Fibroblast of skin of scalp (primary cell): ENCODE measurements at places on chromosomes 7 and 10.

GRCh38 chr10:110443239-110444003 lies 54.3 kb upstream of the DUSP5 start:
- no peak for DNase-seq

DNA sequence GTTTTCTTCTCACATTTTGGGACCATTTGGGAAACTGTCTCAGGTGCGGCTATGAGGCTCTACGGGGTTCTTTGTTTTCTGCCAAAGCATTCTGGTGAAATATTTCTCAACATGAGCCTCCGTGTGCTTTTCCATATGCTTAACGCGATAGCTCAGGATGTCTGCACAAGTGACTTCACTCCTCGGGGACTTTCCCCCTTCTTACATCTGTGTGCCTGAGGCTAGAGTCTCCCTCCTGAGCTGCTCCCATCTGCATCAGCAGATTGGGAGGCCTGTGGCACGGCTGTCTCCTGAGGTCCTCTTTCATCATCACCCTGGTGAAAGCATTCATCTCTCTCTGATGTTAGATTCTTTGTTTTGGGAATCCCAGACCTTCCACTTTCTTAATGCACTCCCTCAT lies 1190.9 kb downstream of the TYW1 start:
- DNase-seq: no peak

- DNase-seq: no peak
Observed at GRCh38 chr7:116998567-116999175, 45.4 kb downstream of the ST7 start.

GRCh38 chr10:103546401-103546800 lies 52.9 kb downstream of the NEURL1 start:
- DNase-seq: no peak

GRCh38 chr10:42933448-42934340 lies 143.2 kb upstream of the RET start:
- no peak for DNase-seq

- DNase-seq: no peak
Observed at GRCh38 chr10:67471022-67471421, 225.0 kb downstream of the CTNNA3 start.

- peak; percentile 46 for DNase-seq
Observed at GRCh38 chr10:52115823-52116222, 198.3 kb upstream of the DKK1 start.

- DNase-seq: no peak
Observed at GRCh38 chr7:144834641-144835144, 1.2 kb downstream of the TPK1 start.

- no peak for DNase-seq
Observed at GRCh38 chr10:59628965-59629364, 80.7 kb downstream of the SLC16A9 start.

DNA sequence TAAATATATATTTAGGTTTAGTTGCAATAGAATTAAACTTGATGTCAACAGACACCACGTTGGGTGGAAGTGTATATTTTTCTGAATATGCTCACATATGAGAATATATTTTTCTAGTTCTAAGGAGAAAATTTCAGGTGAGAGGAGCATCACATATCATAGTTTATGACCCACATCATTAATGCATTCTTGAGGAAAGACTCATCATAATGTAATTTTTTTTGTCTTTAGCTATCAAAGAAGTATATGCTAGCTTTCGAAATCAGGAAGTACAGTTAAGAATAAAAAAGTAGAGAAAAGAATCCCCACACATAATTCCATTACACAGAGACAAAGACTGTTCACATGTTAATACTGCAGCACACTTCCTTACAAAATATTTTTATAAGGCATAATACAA lies 30.4 kb downstream of the A1CF start:
- no peak for DNase-seq

GRCh38 chr7:119256001-119256400 lies 1017.0 kb upstream of the KCND2 start:
- no peak for DNase-seq

DNA sequence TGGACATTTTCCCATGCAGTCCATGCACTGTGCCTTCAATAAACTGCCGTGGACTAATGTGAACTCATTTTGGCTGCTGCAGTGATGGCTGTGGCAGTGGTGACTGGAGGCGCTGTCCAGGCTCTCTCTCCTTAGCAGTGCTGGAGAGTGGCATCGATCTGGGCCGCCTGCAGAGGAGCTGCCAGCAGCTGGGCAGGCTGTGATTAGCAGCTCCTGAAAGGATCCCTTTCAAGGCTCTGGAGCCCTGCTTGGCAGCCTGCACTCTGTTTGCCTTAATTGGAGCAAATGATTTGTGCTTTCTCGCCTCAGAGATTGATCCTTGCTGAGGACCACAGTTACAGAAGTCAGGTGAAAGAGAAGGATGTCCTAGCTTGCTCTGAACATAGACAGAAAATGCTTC lies 130.1 kb upstream of the VWC2 start:
- DNase-seq: no peak
